ENCODE measurements at places on chromosomes 7 and 10. TPM values are rescaled to one million over a fixed set of nuclear protein-coding genes. Genes with fewer than 3 reads are reported as not detected.

DNA sequence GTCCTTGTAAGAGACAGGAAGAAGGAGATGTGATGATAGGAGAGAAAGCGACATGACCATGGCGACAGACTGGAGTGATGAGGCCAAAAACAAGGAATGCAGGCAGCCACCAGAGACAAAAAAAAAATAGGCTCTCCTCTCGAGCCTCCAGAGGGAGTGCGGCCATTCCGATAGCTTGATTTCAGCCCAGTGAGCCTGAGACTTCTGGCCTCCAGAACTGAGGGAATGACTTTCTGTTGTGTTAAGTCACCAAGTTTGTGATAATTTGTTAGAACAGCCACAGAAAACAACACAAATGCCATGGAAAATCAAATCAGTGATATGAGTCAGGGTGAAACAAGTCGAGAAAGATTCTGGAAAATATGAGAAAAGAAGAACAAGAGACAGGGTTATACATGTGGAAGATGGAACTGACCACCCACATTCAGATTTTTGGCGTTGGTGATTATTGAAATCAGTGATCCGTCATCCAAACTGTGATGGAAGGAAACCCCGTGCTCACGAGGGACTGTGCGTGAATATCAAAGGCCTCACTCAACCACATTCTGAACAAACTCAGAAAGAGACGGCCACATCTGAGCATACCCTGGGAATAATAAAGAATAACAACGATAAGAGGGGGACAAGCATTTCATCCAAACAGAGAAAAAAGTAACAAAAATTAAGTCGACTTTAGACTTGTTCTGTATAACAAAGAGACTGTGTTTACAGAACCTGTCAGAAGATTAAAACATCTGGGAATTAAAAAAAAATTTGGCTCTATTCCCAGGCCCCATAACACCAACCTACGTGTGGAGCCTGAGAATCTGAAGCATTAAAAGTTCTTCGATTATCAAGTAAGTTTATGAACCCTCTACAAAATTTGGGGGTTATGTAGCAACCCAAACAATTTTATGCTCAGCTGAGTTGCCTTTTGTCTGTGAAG is 72.1 kb downstream of the EEPD1 start:
- DNase-seq, result no peak

GRCh38 chr10:57699944-57700343 is 567.8 kb downstream of the IPMK start:
- DNase-seq, result no peak

DNA sequence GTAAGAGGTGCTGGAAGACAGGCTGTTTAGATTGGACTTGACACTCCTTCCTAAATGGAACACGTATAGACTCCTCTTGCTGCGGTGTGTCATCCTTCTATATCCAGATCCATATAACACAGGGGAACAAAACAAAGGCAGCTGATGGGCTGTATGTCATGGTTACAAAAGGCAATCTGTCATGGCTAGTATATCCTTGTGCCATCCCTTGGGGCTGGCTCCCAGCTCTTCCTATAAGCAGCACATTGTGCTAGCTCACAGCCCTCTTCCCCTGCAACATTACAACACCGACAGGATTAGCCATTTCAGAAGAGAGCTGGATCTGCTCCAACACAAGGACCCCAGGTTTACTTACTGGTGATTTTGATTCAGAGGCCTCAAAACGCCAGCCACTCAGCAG is 15.3 kb downstream of the LIPK start:
- no peak for DNase-seq

The SFTPA1 gene
- total RNA-seq, result not detected

- DNase-seq, result no peak
Measured at GRCh38 chr10:33712825-33713224, 378.4 kb upstream of the NRP1 start.

DNA sequence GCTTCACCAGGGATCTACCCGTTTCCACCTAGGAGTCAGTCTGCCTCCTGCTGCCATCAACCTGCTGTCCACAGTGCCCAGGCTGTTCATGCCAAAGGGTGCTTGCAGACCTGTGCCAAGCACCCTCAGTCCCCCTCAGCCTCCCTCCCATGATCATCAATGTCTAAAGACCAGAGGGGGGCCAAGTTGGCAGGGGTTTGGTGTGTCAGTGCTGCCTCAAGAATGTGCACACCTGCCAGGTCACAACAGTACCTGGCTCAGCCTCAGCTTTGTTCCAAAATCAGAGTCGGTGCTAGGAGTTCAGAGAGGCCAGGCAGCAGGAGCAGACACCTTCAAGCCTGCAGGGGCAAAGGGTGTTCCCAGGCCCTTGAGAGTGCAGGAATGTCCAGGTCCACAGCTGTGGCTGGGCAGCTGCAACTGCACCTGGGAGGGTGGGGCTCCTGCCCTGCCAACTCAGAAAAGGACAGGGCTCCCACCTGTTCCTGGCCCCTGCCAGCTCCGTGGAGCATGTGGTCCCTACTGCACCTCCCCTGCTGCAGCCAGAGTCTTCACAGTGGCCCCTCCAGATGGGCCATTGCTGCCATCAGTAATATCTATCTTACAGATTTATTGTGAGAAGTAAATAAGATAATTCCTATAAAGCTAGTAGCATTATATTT is 219.5 kb downstream of the POLR1F start:
- DNase-seq, result no peak

DNA sequence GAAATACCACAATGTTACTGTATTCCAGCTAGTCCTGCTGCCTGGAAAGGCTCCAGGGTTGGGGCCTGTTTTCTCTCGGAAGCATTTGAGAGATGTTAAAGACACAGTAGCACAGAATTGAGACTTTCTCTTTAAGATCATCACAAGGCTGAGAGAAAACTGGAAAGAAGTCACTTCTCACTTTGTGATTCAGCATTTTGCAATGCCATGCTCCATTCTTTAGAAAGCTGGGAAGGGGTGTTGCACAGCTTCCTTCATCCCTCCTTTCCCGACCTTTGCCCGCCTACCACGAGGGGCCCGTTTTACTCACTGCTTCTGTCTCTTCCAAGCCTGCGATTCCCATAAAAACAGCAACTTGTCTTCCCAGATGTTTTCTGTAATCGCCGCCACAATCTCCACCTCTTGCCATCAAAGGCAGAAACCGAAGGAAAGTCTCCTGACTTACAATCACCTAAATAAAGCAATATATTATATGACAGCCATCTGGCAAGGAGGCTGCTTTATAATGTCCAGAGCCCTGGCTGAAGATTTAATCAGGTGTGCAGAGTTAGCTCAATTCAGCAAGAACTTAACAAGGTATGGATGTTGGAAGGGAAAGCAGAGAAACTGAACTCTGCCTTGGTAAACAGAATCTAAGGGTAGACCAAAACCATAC is 18.9 kb downstream of the NOD1 start:
- peak; percentile 45 for DNase-seq

The AGK gene
- 35.7 TPM for total RNA-seq

DNA sequence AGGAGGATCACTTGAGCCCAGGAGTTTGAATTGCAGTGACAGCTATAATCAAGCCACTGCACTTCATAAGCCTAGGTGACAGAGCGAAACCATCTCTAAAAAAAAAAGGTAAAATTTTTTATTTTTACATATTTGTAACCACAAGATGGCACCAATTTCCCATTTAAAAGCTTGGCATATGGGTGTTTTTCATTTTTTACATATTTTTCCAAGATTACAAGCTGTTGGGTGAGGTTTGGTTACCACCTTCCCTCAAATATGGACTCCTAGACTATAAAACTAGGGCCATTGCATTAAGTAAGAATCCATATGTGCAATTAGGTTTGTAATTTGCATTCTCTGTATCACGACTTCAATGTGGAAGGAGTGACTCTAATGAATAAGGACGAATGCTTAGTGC is 129.3 kb upstream of the ACBD5 start:
- no peak for DNase-seq

DNA sequence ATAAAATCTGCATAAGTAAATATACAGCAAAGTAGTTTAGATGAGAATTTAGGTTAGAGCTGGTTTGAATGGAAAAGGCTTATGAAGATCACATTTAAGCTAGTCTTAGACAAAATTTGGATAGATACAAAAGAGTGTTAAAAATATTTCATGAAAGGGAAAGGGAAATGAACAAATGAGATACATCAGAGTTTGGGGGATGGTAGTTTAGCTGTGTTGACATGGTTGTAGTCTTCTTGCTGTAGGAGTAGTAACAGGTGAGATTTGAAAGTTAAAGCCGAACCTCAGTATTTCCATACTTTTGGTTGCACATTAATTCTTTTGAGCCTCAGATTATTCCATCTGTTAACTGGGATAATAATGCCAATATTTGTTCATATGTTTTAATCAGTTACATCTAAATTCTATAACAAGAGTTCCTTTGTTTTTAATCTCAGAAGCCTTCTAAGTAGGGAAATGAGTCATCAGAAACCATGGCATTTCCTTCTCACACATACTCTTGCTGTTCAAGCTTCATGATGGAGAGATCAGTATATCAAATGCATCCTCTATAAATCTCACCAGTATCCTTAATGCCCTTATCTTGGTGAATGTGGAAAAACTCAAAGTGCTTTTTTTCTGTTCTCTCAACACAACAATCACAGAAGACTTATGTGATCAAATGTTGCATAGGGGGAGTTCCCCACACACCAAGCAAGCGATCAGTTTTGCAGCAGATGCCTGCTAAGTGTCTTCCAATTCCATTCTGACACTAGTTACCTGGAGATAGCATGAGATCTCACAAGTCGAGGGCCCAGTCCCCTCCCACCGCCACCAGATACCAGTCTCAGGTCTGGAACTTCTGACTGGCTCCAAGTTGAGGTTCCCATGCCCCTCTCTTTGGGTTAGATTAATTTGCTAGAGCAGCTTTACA is 84.7 kb downstream of the MAPK8 start:
- DNase-seq, result no peak

- no peak for DNase-seq
Measured at GRCh38 chr7:106347229-106347833, 62.5 kb upstream of the NAMPT start.

The POU6F2 gene
- not detected for total RNA-seq

DNA sequence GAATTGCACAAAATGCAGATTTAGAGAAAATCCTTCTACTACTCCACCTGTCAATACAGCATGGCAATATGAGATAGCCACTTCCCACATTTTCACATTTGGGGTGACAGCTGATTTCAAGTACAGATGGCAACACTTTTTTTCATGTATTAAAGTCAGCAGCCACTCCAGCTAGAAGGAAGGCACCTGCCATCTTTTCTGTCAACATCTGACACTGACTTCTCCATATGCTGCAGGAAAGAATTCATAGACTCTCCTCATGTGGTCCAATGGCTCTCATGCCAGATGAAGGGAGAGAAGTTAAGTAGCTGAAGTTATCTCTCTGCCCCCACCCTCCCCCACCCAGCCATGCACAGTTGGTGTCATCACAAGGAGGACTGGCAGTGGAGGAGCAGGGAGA is 912.0 kb downstream of the SORCS1 start:
- DNase-seq, result no peak

DNA sequence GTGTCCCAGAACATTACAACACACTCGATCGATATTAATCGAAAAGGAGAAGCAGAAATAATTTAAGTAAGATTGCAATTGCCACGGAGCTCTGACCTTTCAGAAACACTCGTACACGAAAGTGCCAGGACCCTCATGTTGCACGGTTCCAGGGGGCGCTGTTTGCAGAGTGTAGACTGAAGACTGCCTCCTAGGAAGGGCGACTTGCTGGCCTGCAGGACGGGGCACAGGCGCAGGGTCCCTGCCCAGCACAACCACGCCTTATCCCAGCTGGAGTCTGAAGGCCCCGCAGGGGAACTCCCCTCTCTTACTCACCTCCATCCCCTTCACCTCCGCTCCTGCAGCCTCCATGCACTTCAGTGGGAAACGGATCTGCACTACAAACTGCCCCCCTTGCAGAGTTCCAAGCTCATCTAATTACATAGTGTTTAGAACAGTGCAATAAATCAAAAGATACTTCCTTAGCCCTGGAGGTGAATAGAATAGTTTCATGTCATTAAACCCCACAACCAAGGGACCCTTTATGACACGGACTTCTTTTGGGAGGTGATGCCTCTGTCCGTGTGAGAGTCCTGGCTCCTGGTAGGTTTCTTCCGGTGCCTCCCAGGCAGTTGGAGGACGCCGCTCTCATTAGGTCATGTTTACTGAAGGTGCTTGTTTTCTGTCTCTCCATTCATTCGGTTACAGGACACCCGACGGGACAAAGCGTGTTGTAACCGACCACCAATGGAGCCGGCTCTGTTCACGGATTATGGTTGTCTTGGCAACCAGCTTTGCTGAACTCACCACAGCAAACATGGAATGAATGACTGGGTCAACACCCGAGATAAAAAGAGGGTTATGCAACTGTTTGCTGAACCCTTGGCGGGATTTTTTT is 262.2 kb downstream of the BAMBI start:
- peak; percentile 100 for DNase-seq

The CYP3A7 gene
- total RNA-seq, result 6.4 TPM
